ENCODE measurements at places on chromosomes 5 and 9.
A peak's percentile ranks its signal among the peaks of the same experiment; 100 is the strongest.

- no peak for DNase-seq
Measured at GRCh38 chr9:99693888-99694287, 127.8 kb upstream of the NR4A3 start.

GRCh38 chr5:44536650-44537260, 147.5 kb upstream of the FGF10 start:
- peak; percentile 52 for DNase-seq

DNA sequence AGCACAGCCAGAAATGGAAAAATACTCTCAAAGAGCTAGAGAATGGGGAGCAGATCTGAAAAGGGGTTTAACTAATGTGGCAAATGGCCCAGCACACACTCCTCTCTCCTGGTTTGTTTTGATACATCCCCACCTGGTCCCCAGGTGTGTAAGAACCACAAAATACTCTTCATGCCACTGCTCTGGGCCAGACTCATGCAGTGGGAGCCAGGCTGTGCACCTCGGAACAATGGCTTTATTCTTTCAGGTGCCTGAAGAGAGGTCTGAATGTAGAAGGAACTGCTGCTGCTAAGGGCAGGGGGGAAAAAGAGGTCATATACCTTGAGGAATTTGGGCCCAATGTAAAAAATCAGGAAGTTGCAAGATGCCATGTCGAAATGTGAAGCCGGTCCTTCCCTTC, 123.9 kb upstream of the ADAMTSL1 start:
- peak; percentile 85 for DNase-seq

DNA sequence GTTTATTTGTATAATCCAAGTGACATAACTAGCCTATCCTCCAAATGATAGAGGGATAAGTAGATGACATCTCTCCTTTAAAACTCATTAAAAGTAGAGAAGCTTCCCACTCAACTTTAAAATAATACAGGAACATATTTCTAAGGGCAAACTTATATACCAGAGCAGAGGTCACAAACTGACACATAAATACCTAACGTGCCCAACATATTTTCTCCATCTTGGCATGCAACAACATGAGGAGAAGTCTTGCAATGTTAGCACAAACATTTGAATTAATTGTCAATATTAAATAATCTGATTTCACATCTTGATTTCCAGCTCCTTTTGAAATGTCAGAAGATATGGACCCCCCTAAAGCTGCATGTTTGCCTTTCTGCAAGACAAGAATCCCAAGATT, 335.0 kb downstream of the DEPDC1B start:
- DNase-seq: no peak

- DNase-seq: no peak
Measured at GRCh38 chr5:98705841-98706240, 67.6 kb upstream of the RGMB start.

GRCh38 chr9:121399126-121399882, 29.3 kb upstream of the STOM start:
- DNase-seq: no peak

DNA sequence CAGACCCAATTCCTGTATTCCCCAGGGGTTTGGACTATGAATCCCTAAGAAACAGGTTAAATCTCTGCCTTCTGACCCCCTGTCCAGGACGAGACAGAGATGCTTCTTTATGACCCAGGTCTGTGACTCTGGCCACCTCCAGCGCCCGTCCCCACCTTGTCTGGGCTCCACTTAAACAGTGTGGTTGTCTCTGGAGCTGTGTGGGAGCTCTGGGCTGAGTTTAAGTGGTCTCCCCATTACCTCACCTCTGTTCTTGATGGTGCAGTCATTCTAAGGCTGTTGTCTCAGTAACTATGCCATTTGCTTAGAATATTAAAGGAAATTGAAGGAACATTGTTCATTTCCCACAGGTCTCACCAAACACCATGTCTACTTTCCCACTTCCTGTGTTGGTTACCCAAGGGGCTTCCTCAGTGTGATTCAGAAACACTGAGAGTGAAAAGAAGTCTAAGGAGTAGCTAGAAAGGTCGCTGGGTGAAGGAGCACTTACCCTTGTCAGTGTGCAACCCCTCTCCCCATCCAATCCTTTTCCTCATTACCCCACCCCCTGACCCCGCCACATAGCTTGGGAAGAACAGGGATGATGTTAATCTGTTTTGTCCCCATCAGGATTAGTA, 127.8 kb upstream of the CKMT2 start:
- DNase-seq: no peak

DNA sequence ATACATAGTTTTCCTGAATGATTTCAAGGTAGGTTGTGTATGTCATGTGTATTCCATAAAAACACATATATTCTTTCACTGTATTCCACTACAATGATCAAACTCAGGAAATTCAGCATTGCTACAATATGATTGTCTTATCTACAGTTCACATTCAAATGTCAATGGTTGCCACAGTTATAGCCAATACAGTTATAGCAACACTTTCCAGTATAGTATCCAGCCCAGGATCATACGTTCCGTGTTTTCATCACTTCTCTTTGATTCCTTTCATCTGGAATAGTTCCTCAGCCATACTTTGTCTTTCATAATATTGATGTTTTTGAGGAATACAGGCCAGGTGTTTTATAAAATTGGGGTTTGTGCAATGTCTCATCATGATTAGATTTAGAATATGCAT, 9.5 kb downstream of the OR2S2 start:
- DNase-seq: no peak

GRCh38 chr5:17999858-18000257, 365.6 kb downstream of the TAF11L14 start:
- DNase-seq: no peak

GRCh38 chr9:72665421-72665820, 144.0 kb downstream of the TMC1 start:
- peak; percentile 79 for DNase-seq

DNA sequence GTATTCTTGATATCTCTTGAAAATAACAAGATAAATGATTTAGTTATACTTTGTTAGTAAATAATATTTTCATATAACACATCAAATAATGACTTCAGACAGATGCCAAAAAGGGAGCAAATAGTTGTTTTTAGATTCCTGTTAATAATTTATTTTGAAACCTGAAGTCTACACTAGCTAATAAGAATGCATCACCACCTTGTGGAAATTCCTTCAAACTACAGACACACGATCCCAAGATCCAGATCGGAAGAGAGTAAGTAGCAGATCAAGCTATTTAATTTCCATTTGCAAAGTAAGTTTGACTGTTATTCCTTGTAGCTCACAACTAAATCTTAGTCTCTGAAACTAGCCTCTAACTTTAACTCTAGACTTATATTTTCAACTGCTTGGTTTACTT, 35.5 kb upstream of the ISL1 start:
- no peak for DNase-seq

GRCh38 chr5:55994495-55994997, at the start of gene IL6ST:
IL6ST (minus strand) TSS chr5:55994963; CDS start chr5:55976278, 18,685 bp downstream.
- no peak for DNase-seq

- no peak for DNase-seq
Measured at GRCh38 chr5:78972654-78973428, 12.3 kb downstream of the ARSB start.

- no peak for DNase-seq
Measured at GRCh38 chr5:14178091-14178490, 34.9 kb downstream of the TRIO start.
